ENCODE measurements at places on chromosomes 6 and 20. TPM values are rescaled to one million over a fixed set of nuclear protein-coding genes. Genes with fewer than 3 reads are reported as not detected.
A peak's percentile ranks its signal among the peaks of the same experiment; 100 is the strongest.

The PTCHD4 gene
- polyA plus RNA-seq, result 0.93 TPM

DNA sequence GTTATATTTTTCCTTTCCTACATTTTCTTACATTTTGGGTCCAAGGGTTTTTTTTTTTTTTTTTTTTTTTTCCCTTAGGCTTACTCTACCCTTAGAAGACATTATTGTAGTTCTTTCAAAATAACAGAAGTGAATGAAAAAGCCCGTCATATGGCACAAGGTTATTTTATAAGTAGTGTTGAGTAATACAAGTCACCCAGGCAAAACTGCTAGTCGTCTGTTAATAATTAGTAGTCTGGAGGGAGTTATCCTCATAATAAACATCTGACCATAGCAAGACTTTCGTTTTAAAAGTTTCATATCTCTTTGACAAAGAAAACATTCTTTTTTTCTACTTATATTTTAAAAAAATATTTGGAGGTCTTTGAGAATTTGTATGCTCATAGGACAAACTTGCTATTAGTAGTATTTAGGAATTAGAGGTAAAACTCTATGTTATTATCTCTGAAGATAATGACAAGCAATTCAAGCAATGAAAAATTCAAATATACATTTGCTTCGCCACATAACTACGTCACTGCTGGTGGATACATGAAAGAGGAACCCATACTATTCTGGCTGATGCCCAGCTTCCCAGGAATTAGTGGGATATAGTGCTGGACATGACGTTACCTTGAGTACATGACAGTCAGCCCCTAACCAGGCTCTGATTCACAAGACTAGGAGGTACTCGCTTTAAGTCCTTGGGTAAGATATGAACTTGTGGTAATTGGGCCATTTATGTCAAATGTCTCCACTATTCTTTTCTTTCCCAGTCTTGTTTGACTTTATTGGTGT is 532.8 kb downstream of the GRIK2 start:
- H3K27ac ChIP-seq, result no peak overlapping the region
- no peak overlapping the region for H3K4me3 ChIP-seq

GRCh38 chr6:149157126-149157525 is 160.4 kb upstream of the TAB2 start:
- H3K4me1 ChIP-seq, result no peaks in the 10 kb centered on the region
- no peak overlapping the region for H3K27ac ChIP-seq

GRCh38 chr20:61789329-61789728 is 276.4 kb downstream of the TAF4 start:
- peaks cover 18% of the 10 kb centered on the region for H3K4me1 ChIP-seq
- no peak overlapping the region for H3K4me3 ChIP-seq
- H3K36me3 ChIP-seq, result no peaks in the 10 kb centered on the region
- H3K27ac ChIP-seq, result no peak overlapping the region

The PAX1 gene
- not detected for polyA plus RNA-seq

DNA sequence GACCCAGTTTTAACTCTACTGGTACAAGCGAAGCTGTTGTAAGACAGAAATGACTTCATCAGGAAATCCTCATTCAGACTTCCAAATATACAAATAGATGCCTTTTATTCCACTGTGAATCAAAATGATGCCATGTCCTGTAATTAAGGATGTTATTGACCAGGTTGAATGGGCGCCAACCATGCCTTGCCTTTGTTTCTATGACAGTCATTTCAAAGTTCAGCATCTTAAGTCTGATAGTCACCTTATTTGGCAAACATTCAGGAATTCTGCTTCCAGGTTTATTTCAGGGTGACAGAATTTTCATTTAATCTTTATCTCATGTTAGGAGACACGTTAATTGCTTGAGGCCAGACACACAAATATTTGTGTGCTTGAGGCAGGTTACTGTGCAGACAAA is 592.8 kb upstream of the JAG1 start:
- H3K36me3 ChIP-seq, result no peaks in the 10 kb centered on the region
- peak overlapping the region; percentile 73 for H3K27ac ChIP-seq
- peaks cover 38% of the 10 kb centered on the region for H3K4me1 ChIP-seq
- H3K4me3 ChIP-seq, result no peak overlapping the region

DNA sequence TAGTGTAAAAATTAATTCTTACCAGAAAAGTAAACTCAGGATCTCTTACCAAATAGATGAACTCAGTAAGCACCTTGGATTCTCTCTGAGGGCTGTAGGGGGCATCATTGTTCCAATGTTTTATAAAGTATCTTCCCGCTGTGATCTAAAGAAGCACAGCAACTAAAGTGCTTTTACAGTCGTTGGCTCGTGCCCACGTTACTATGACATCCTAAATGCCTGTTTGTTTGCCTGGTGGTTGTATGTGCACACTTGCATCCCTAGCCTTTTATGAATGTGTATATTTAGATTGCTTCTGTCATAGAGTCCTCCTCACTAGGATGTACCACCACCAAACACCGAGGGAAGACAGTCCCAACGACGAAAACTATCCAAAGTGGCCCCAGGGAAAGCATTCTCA is 34.5 kb downstream of the SLX4IP start:
- H3K4me1 ChIP-seq, result peaks cover 6% of the 10 kb centered on the region
- DNase-seq, result no peak
- no peaks in the 10 kb centered on the region for H3K27me3 ChIP-seq
- no peak overlapping the region for H3K4me3 ChIP-seq
- peak overlapping the region; percentile 51 for H3K27ac ChIP-seq

DNA sequence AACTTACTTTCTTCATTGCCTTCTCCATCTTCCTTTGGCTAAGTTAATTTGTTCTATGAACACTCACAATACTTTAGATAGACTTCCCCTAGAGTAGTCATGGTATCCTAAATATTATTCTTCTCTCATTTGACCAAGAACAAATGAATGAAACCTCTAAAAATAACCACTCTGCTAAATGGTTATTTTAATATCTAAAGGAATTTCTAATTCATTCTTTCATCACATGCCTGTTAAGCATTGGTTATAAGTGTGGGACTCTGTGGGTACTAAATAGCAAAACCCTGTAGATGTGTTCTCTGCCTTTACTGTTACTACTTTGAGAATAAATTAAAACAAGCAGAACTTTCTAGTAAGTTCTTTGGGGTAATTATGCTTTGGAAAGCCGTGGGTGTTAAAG is 138.9 kb downstream of the EYA4 start:
- H3K27me3 ChIP-seq, result no peaks in the 10 kb centered on the region
- H3K4me3 ChIP-seq, result no peak overlapping the region
- no peak for DNase-seq
- H3K4me1 ChIP-seq, result no peaks in the 10 kb centered on the region
- H3K27ac ChIP-seq, result no peak overlapping the region
- H3K36me3 ChIP-seq, result no peaks in the 10 kb centered on the region

DNA sequence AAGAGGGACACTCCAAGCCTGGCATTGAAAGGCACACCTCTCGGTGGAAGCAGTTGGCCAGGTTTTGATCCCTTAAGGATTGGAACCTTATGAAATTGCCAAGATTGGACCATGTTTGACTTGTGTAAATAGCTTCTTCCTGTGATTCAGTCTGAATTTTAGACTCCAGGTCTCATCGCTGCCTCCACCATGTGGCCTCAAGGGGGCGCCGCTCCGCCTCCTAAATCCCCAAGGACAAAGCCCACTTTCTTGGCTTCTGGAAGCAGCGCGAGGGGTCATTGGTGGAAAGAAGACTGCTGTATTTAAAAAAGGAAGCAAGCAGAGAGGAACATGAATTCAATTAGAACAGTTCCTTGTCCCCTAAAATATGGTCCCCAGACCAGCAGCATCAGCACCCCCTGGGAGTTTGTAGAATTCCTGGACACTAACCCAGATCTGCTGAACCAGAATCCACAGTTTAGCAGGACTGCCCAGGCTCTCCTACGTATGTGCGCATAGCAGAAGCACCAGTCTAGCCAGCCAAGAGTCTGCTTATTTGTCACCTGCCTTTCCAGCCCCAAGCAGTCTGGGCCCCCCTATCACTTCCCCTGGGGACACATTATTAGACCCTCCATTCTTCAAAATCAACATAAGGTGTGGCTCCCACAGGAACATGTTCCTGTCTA is 108.5 kb downstream of the LY86 start:
- H3K27ac ChIP-seq, result peak overlapping the region; percentile 59
- no peaks in the 10 kb centered on the region for H3K36me3 ChIP-seq
- DNase-seq, result no peak
- peaks cover 65% of the 10 kb centered on the region for H3K4me1 ChIP-seq
- H3K4me3 ChIP-seq, result no peak overlapping the region
- no peaks in the 10 kb centered on the region for H3K27me3 ChIP-seq

- H3K36me3 ChIP-seq, result no peaks in the 10 kb centered on the region
- peaks cover 13% of the 10 kb centered on the region for H3K4me1 ChIP-seq
- no peak overlapping the region for H3K4me3 ChIP-seq
- no peak overlapping the region for H3K27ac ChIP-seq
These were observed 17.4 kb upstream of the TRAM2 start for GRCh38 chr6:52594221-52594620.

DNA sequence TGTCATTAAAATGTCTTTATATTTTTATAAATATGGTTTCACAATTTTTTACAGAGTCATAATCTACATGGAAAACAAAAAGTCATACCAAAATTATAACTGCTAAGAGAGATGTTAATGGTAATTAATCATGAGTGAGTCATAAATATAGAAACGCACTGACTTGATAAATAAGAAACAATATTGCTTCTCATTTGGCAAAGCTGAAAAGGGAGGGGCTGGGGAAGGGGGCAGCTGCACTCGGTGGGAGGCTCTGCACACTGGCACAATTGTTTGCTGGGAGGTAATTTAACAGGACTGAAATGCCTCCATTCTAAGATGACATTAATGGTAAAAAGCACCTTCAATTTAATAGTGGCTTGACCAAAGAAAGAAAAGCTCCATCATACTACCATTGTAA is 133.3 kb upstream of the AGPAT4 start:
- H3K27ac ChIP-seq, result peak overlapping the region; percentile 74
- H3K27me3 ChIP-seq, result no peaks in the 10 kb centered on the region
- DNase-seq, result no peak
- no peaks in the 10 kb centered on the region for H3K36me3 ChIP-seq
- H3K4me3 ChIP-seq, result no peak overlapping the region

GRCh38 chr6:35294308-35294945 is 3.2 kb upstream of the DEF6 start:
- peaks cover 30% of the 10 kb centered on the region for H3K4me1 ChIP-seq
- no peak for DNase-seq
- no peak overlapping the region for H3K4me3 ChIP-seq
- no peaks in the 10 kb centered on the region for H3K27me3 ChIP-seq
- H3K27ac ChIP-seq, result no peak overlapping the region
- H3K36me3 ChIP-seq, result peaks cover 11% of the 10 kb centered on the region

The PET117 gene
- 9.8 TPM for polyA plus RNA-seq
